ENCODE measurements at places on chromosomes 1 and 21.

DNA sequence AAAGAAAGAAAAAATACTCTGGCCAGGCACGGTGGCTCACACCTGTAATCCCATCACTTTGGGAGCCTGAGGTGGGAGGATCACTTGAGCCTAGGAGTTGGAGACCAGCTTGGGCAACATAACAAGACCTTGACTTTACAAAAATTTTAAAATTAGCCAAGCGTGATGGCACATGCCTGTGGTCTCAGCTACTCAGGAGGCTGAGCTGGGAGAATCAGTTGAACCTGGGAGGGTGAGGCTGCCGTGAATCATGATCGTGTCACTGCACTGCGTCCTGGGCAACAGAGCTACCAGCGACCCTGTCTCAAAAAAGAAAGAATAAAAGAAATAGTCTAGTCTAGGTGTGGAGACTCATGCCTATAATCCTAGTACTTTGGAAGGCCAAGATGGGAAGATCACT, 22.3 kb downstream of the RRP1B start:
- no peak for DNase-seq

- DNase-seq = peak; percentile 67
Observed at GRCh38 chr1:208203127-208203847, 40.9 kb downstream of the PLXNA2 start.

DNA sequence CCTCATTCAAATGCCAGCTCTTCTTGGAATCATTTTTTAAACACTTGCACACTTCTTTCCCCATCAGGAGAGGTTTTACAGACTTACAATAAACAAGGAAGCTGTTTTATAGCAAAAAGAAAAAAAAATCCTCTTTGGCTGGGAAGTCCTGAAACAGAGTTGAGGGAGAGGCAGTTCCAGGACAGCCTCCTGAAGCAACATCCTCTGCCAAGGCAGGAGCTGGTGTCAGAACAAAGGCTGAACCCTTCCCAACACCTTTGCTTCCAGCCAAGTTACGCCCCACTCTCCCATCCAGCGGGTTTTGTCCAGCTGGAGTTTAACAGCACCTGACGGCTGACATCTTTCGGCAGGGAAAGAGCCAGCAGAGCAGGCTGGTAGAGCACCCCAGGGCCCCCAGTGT, 287.8 kb downstream of the RRAGC start:
- no peak for DNase-seq

- no peak for DNase-seq
Observed at GRCh38 chr1:100543640-100544039, 5.7 kb downstream of the GPR88 start.

DNA sequence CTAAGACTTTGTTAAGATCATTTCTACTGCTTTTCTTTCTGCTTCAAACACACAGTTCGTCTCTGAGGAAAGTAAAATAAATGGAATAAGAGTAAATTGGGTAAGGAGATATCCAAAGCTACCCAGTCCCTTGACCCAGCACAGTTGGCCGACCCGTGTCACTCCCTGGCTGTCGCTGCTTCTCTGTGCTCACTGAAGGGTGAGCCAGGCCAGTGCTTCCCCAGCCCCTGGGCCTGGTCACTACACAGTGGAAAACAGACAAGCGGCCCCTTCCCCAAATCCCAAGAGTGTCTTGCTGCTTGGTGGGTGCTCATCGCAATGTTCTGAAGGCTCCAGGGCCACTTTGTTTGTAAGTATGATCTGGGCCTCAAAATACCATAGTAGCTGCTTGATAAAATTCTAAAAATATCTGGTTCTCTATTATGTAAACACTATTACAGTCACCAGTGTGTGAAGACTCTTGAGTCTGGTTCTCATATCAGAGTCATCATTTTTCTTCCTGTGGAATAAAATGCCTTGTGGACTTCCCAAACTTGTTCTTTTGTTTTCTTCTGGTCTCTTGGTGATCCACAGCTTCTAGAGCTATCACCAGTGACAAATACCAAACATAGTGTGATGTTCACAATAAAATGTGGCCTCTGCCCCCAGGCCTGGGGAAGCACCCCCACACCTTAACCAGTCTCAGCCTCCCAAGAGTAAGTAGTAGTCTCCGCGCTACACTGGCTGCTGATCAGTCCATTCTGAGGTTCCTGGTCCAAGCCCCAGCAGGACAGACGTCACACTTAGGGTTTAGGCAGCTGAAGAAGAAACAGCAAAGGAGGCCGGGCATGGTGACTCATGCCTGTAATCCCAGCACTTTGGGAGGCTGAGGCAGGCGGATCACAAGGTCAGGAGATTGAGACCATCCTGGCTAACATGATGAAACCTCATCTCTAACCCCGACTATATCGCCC, 106.2 kb downstream of the DHRS3 start:
- DNase-seq = peak; percentile 76

DNA sequence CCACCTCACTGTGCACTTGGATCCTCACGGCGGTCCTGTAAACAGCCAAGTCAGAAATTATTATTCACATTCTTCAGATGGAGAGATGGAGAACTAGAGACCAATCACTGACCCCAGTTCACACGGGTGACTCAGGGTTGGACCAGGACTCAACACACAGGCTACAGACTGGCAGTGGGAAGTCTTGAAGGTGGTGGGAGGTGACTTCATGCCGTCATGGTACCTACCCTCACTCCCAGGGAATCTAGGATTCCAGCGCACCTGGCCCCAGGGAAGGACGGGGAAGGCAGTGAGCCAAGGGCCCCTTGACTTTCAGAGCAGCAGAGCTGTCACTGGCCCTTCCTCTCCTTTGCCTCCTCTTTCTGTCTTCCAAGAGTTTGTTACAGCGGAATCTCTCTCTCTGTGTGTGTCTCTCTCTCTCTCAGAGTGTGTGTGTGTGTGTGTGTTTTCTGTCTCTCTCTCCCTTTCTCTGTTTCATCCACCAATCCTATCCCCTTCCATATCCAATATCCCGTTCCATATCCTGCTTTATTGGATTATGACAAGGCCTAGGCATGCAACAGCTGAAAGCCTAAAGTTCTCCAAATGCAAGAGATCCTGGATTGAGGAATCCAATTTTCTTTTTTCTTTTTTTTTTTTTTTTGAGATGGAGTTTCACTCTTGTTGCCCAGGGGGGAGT, 11.7 kb downstream of the OPTC start:
- DNase-seq = peak; percentile 37

DNA sequence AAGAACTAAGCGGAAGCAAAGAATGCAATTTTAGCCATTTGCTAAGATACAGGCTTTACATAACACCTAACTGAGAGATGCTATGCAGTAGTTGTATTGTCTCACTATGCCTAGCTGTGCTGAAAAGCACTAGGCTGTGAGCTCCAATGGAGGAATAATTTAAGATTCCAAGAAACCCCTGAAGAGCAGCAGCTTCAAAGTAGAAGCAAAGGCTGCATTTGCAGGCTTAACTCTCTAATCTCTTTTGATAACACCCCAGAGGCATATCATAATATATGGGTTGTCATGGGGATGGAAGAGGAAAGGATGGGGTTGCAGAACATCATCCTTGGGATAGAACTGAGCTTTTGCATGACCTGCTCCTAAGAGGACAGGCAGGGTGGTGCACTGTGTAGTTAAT, 102.0 kb downstream of the ERG start:
- DNase-seq = no peak

- DNase-seq = peak; percentile 24
Observed at GRCh38 chr1:207831517-207832327, 79.2 kb downstream of the CD34 start.

DNA sequence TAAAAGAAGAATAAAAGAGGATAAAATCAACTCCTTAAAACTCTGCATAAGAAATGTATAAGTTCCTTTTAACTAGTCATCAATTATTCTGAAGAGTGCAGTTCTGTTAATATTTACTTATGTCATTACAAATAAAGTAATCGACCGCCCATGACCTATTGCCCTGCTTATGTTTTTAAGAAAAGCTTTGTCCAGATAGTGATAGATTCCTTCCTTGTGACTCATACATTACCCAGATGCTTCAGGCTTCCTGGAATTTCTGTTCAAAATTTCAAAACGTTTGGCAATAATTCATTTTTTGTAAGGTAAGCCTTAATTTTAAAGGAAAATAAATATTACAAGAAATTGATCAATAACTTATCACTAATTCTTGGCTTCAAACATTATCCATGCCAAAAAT, 918.2 kb upstream of the ADGRL2 start:
- DNase-seq = peak; percentile 1

DNA sequence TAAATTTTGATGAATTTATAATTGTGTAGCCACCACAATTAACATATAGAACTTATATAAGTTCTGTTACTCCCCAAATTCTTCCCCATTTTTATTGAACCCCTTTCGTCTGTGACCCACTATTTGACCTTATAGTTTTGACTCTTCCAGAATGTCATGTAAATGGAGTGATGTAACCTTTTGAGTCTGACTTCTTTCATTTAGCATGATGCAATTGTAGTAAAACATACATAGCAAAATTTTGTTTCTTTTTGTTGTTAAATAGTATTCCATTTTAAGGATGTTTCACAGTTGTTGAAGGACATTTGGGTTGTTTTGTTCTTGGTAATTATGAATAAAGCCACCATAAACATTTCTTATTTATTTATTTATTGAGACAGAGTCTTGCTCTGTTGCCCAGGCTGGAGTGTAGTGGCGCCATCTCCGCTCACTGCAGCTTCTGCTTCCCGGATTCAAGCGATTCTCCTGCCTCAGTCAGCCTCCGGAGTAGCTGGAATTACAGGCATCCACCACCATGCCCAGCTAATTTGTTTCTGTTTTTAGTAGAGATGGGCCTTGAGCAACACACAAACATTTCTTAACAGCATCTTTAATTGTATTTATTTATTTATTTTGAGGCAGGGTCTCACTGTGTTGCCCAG, 33.6 kb downstream of the RPRD2 start:
- no peak for DNase-seq

GRCh38 chr1:106049595-106049994, 1006.9 kb upstream of the PRMT6 start:
- no peak for DNase-seq

GRCh38 chr1:41436281-41437010, 48.0 kb downstream of the EDN2 start:
- DNase-seq = peak; percentile 44

GRCh38 chr1:154973344-154974101, 958 bp upstream of the CKS1B start:
- DNase-seq = peak; percentile 99

DNA sequence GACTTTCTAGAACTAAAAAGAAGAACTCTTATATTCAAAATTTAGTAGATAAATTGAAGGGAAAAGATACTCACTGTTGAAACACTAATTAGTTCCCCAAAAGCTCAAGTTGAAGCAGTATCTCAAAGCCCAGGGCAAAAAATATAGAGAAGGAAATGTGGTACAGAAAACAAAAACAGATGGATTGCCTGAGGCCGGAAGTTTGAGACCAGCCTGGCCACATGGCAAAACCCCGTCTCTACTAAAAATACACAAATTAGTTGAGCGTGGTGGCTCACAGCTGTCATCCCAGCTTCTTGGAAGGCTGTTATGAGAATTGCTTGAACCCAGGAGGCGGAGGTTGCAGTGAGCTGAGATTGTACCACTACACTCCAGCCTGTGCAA, 36.0 kb downstream of the FAM177B start:
- peak; percentile 44 for DNase-seq

DNA sequence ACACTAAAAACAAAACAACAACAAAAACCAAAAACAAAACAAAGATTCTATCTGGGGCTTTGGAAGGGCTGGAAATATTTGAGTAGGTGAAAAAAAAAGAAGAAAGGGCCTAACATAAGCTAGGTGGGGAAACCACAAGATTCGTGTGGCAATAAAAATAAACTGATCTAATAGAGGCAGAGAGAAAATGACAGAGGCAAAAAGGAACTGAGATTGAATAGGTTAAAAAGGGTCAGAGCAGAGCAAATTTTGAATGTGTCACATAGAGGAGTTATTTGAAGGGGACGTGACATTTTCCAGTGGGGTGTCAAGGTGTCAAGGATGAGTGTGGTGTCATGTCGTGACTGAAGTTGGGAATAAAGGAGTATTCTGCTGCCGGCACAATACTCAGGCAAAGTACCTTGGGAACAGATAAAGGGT, 65.2 kb upstream of the RALGPS2 start:
- no peak for DNase-seq

- DNase-seq = no peak
Observed at GRCh38 chr21:33063907-33064622, 5.9 kb upstream of the OLIG1 start.

DNA sequence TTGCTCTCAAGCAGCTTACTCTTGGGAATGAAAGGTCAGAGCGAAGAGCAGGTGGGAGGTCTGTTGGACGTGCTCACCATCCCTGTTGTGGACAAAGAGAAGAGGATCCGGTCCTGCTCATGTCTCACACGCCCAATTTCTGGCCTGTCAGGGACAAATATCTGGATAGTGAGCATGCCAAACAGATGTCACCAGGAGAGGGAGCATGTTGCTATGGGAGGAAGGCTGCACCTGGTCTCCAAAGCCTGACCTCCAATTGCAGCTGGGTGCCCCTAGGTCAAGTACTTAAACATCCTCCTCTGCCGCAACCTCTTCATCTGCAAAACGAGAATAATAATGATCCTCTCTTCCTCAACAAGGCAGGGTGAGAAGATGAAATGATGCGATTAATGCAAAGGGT, 53.4 kb downstream of the DMRTA2 start:
- DNase-seq = no peak

GRCh38 chr1:208219098-208219658, 25.0 kb downstream of the PLXNA2 start:
- DNase-seq = no peak

GRCh38 chr1:116513956-116514355, 56.9 kb downstream of the CD58 start:
- DNase-seq = no peak

DNA sequence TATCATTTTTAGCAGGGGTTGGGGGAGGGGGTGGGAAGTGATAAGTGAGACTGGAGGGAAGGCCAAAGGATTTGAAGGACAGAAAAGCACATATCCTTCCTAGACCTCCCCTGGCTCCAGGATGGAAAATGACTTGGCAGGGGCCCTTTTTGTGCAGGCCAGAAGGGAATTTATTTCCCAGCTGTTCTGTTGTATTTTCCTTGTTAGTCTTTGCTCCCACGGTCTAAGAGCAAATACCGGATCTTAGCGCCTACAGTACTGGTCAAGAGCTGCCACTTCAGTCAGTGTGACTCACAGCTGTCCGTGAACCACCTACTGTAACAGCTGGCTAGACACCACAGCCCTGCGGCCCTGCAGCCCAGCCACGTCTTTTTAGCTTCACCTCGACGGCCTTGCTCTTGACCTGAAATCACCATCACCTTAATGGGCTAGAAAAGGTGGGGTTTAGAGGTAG, 51.0 kb upstream of the ERRFI1 start:
- DNase-seq = peak; percentile 96

DNA sequence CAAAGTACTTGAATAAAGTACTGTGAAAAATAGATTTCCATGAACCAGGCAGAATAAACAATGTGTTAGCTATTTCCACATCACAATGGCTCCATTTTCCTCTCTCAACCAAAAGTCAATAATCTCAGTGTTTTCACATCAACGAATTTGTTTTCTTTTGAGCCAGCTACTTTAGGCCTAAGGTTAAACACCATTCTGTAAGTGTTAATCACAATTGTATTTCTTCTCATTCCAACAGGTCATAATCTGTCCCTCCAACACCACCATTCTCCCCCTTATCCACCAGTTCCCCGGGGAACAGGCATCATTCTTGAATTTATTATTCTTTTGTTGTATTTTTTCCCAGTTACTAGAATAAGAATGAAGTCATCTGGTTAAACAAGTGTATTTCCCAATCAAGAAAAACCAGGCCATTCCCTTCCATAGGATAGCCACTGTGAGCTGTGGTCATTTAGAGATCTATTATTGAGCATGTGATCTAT, 66.2 kb upstream of the PALMD start:
- DNase-seq = no peak

Data from EH (cell line).